ENCODE measurements at places on chromosomes 13 and 19.

GRCh38 chr13:111577208-111577828, 256.9 kb downstream of the TEX29 start:
- DNase-seq, result no peak

DNA sequence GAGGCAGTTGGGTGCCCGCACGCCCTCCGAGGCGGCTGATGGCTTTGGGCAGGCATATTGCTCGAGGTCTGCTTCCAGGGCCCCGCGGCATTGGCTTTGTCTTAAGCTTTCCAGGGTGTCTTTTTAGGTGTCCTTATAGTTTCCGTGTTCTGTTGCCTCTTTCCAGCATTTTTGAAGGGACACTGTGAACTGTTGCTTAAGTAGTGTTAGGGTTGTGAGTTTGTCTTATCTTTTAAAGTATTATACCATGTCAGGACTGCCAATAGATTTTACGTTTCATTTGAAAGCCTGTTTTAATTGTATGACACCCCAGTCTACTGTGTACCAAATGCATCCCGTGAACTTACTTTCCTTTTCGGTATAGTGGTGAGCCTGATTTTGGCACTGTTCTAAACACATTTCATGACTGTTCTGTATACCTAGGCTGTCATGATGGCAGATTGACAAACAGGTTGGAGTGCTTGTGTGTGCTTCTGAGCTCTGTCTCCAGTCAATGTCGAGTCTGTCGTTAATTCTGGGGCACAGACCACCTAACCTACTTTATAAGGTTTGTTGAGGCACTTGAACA, 656 bp downstream of the PCCA start:
- DNase-seq, result no peak

DNA sequence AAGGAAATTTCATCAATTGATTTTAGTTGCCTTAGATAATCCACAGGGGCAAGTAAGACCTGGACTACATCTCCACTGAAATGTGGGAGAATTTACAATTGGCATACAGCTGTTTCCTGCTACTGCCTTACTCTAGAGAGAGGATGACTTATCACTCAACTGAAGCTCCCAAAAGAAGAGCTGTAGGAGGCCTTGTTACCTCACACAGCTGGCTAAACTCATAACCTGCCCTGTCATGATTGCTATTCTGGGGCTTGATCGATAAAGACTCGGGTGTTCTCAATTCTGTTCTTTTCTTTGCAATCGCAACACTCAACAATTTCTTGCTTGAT, 1396.4 kb downstream of the EFNB2 start:
- DNase-seq, result no peak

DNA sequence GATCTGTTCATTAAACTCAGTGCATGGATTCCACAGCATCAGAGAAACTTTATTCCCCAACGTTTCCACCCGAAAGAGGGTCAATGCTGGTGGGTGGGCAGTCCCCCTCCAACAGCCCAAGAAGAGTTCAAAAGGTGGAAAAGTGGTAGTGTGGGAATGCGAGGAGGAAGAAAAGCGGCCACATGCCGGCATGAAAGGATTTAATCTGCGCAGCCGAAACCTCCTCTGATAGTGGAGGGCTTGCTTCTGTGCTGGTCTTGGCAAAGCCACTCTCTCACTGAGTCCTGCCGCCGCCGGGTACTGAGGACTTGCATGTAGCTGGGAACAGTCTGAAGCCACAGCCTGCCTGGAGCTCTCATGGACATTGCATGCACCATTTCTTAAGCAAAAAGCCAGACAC, 136.2 kb upstream of the ZNF536 start:
- no peak for DNase-seq

- no peak for DNase-seq
Observed at GRCh38 chr19:42335374-42335936, 10.0 kb downstream of the MEGF8 start.

GRCh38 chr19:16927883-16928282, 39.1 kb downstream of the F2RL3 start:
- DNase-seq, result no peak

All from HuH-7.5 (cell line).